Omental fat pad (tissue), 4 donors: ENCODE measurements at places on chromosomes 3 and 15. TPM values are rescaled to one million over a fixed set of nuclear protein-coding genes. Genes with fewer than 3 reads are reported as not detected.

DNA sequence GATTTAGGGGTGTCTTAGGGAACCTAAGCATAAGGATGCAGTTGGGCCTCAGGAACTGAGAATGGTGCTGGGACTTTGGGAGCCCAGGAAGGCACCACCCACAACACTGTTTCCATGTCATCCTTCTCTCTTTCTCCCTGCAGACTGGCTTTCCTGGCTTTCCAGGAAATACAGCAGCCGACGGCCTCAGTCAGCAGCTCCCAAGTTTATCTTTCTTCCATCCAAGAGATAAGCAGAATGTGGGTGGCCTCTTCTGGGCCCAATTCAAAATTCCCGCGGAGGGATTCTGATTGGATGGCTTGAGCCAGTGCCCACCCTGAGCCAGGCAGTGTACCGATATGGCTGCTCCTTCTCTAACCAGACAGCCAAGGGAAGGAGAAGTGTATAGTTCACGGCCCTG lies 4.5 kb upstream of the CLN6 start:
- DNase-seq, result no peak

GRCh38 chr3:189298469-189299375 lies 127.0 kb downstream of the TPRG1 start:
- DNase-seq, result no peak

DNA sequence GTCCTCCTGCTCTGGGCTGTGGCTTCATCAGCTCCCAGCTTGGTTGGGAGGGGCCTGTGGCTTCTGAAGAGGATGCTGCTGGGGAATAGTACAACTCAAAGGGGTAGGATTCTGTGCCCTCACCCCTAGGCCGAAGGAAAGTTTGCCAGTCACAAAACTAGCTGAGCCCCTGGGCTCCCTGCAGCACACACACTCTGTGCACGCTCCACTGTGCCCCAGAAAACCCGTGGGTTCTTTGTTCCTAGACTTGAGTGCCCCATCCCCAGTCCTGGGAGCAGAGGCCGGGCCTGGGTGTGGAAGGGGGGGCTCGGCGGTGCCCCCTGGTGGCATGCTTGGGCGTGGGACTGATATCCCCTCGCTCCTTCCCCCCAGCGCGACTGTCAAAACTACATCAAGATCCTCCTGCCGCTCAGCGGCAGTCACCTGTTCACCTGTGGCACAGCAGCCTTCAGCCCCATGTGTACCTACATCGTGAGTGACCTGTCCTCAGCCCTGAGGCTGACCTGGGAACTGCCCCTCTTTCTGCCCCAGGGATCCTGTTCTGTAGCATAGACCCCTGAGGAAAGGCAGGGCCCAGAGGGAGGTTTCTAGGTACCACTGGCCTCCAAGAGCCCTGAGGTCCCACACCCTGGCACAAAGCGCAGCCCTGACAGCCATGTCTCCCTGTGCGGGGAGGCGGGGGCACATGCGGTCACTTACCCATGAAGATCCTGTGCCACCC lies 14.2 kb downstream of the CIB1 start:
- DNase-seq, result peak; percentile 44

DNA sequence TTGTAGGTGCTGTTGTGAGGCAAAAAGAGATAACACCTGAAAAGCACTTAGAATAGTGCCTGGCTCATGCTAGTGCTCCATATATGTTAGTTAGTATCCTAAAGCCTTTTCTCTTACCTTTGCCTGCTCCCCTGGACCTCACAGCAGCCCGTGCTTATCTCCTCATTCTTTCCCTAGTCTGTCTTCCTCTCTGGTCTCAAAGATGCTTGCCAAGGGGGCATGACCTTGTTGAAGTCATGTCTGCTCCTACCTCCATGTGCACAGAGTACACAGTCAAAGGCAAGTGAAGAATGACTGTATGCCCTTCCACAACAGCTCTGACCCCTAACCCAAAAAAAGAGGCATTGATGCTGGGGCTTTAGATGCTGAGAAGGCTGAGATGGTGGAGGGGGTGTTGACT lies 722 bp upstream of the CYP8B1 start:
- DNase-seq, result no peak

- DNase-seq, result no peak
Observed at GRCh38 chr3:55686426-55687254, 199.5 kb upstream of the WNT5A start.

DNA sequence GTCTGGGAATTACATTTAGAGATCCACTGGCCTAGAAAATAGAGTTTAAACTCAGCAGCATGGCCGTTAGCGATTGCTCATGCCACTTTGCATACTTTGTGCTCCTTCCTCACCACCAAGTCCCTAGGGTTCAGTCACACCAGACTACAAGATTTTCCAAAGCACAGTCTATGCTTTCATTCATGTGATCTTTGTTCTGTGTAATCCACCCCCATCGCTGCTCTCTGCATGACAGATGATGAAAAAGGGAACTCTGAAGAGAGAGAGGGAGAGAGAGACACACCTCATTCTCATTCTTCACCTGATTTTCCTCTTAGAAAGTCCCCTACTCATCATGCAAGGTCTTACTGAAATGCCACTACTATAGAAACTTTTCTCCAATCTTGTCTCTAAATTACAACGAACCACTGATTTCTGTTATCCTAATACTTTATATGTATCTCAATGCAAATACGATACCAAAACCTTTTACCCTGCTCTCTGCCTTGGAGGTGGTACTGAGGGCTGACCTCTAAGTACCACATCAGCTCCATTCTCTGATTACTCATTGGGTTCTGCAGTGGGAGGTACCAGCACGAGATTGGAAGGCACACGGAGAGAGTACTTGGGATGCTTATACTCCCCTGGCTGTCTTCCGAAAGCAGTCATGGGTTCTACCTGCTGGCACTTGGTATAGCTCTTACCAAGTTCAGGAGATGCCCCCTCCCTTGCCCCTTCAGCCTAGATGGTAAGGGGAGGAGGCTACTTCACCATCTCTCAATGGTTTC lies 1.1 kb upstream of the PARP15 start:
- no peak for DNase-seq

DNA sequence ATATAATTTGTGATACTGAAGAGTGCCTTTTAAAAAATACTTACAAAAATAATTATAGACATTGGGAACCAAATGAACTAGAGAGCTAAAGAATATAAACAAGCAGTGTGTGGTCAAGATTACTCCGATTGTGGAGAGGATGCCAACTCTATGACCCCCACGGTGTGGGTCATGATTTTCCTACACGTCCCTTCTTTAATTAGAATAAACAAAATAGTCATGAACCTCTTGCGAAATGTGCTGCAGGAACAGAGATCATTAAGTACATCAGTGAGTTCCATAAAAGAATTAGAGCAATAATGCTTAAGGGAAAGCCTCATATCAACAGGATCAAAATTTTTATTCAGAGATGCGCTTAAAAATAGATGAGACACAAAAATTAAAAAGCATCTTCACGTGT lies 476.6 kb upstream of the ROBO1 start:
- no peak for DNase-seq

DNA sequence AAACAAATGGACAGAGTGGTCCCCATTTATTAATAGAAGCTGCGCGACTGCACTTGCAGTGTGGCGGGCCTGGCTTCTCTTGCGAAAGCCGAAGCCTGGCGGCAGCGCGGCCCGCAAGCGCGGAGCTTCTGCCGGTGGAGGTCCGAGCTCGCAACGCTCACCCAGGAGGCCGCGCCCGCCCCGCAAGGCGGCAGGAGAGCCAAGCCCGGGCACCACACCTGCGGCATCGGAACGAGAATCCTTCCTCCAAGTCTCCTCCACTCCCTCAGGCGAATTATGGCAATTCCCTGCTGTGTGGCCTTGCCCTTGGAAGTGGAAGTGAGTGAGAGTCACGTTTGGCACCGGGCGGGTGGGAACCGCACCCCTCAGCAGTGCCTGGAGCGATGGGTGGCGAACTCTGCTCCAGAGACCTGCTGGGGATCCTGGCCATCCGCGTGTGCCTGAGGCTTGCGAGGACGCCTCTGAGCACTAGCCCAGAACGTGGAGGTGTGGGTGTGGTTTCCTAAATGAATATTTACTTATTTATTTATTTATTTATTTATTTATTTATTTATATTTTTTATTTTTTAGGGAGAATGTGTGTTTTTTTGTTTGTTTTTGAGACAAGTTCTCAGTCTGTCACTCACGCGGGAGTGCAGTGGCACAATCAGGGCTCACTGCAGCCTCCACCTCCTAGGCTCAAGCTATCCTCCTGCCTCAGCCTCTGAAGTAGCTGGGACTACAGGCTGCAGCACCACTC lies 133.7 kb upstream of the UBE2E1 start:
- no peak for DNase-seq

GRCh38 chr3:42502429-42503250 lies at the start of gene VIPR1:
TSS of gene VIPR1 (plus strand) at chr3:42502643. CDS start at chr3:42502736, 93 bp downstream.
- DNase-seq, result no peak

DNA sequence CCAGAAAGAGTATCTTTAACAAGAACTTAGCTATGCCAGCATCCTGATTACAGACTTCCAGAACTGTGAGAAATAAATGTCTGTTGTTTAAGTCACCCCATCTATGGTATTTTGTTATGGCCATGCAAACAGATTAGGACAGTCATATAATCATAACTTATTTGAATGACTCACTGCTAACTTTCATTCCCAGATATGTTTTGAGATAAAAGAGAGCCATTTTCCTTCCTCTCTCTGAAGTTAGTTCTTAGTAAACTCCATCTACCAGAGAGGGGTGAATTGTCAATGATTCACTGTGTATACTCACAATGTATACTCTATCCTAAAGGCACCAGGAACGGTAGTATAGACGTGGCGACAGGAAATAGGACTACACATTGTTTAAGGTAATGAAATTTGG lies 179.4 kb upstream of the DPH6 start:
- no peak for DNase-seq

Gene STRC
- total RNA-seq, result 0.46 TPM
